ENCODE measurements at places on chromosomes 4 and X.

DNA sequence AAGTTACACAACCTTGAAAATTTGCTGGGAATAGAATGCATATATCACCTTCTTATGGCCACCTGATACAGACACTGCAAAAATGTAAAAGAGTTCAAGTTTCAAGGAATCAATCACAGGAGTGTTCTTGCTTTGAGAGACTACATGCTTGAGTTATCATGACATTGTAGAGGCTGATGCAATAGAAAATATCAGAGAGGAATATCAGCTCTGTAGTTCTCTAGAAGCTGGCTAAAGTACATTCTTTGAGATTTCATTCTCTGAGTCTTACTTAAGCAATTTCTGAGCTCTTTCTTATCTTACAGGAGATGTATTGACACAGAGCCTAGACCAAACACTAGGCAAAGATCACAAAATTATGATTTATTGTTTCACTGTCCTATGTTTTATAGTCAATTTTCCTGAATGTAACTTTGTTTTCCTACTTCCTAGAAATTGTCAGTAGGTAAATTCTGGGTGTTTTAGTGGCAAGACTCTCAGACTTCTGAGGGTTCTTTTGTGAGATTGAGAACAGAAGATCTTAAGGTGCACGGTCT, 152.1 kb upstream of the HPGD start:
- peak; percentile 91 for DNase-seq

GRCh38 chr4:174739576-174739975, 89.5 kb downstream of the GLRA3 start:
- no peak for DNase-seq

DNA sequence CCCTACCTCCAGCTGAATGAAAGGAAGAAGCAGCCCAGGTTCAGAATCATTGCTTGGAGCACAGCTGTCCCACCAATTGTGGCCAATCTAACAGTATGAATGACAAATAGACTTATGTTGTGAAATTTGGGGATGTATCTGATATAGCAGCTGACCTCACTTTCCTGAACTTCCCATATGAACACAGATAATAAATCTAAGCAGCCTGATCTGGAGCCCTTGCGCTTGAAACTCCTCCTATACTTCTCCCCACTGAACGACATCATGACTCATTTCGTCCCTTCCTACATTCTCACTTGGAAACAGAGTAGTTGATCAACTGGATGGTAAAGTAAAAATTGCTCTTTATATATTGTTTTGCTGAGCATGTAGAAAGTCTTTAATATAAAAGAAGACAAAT, 24.2 kb upstream of the AMELX start:
- peak; percentile 46 for DNase-seq

DNA sequence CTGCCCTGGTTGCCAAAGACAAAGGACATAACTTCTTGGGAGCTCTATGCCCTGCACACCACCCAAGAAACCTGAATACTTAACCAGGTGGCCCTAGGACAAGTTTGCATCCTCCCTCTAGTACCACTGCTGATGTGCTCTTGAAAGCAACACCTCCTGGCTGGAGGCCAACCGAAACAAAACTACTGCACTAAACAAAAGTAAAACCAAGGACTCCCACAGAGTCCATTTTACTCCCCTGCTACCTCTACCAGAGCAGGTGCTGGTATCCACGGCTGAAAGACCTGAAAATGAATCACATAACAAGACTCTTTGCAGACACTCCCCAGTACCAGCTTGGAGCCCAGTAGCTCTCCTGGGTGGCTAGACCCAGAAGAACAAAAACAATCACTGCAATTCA, 941.8 kb downstream of the RAPGEF2 start:
- no peak for DNase-seq

- DNase-seq, result peak; percentile 82
Measured at GRCh38 chr4:139890816-139891215, 225.2 kb downstream of the MGST2 start.

DNA sequence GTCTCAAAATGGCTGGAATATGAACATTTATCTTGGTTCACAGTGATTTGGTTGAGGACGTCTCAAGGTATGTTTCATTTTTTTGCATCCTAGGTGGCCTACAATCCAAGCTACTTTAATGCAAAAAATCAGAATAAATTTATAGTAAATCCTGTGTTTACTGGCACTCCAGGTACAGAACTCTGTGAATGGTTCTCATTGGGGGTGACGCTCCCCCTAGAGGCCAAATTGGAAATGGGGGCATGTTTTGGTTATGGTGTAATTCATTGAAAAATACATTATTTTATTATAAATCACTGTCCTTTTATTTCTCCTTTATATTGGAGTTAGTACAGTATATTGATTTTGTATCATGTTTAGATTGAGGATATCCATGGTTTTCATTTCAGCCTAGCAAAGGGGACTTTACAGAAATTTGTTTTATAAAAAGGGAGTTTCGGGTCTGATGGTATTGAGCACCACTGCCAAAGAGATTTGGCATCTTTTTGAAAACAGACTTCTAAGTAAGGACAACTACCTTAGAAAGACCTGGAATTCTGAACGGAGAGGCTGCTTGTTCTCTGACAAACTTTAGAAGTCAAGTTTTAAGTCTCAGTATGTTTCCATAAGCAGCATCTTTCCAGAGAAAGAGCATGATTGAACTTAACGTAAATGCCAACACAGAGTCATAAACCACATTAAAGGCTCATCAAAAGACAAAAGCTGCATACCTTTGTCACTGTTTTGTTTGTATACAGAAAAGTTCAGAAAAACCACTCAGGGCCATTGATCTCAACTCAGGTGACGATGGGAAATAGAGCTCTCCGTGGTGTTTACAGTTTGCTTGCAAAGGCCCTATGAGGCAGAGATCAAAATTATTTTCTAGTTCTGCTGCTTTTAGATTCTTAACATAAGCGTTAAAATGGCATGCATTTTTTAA, 19.4 kb downstream of the MTM1 start:
- DNase-seq, result no peak

DNA sequence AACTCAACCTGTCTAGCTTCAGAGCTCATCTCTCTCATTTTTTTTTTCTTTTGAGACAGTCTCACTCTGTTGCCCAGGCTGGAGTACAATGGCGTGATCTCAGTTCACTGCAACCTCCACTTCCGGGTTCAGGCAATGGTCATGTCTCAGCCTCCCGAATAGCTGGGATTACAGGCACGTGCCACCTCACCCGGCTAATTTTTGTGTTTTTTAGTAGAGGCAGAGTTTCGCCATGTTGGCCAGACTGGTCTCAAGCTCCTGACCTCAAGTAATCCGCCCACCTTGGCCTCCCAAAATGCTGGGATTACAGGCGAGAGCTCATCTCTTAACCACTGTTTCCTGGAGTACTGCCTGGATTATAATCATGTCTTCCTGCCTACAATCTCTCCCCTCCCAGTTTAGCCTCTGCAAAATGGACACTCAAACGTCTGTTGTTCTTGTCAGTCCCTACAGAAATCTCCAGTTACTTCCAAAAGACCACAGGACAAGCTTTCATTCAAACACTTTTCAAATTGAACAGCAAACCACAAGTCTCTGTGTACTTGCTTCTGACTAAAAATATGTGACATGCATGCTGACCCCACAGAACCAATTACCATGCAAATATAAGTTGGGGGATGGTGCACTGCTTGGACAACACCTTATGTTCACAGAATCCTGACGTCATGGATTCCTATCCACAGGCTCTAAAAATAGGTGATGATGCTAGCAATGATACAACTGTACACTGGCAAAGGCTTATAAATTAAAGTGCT, 137.2 kb downstream of the SH3KBP1 start:
- DNase-seq, result no peak

- peak; percentile 29 for DNase-seq
Measured at GRCh38 chrX:134423606-134424005, 36.4 kb upstream of the HPRT1 start.

DNA sequence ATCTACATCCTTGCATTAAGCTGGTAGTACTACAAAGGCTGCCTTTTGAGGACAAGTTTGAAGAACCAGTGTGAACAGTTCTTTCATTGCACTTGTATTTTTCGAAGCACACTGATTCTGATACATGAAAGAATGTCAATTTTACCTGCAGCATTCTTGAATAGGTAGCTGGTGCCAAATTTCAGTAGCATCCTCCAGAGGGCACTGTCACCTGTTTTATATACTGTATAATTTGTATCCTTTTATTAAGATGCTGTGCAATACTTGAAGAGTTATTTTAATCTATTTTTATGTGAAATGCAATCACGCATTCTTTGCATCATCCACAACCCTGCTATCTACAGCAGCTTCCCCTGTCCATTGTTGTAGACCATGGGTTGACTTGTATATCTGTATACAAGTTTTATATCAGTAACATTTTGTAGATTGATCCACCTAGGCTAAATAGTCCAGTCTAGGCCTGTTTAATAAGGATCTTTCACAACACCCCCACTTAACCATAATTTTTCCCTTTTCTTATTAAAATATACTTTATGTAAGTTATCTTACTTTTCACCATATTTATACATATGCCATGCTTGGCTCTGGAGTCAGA, 325.7 kb downstream of the PCDH7 start:
- peak; percentile 46 for DNase-seq

- no peak for DNase-seq
Measured at GRCh38 chrX:144494074-144494473, 610.2 kb downstream of the UBE2NL start.

DNA sequence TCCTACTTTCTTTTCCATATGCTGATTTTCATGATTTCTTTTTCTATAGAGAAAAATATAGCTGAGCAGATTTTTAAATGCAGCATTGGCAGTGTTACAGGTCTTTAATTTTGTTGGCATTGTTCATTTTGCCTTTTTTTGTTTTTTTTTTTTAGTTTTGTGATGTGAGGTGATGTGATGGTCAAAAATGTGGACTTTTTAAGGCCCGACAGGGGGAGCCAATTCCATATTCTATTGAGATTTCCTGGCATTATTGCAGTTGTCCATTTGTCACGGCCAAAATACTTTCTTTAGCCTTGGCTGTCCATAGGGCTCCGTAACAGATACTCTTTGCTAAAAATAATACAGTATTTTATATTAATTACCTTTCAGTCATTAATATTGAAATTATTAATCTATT, 47.8 kb downstream of the SLIT2 start:
- DNase-seq, result peak; percentile 26

DNA sequence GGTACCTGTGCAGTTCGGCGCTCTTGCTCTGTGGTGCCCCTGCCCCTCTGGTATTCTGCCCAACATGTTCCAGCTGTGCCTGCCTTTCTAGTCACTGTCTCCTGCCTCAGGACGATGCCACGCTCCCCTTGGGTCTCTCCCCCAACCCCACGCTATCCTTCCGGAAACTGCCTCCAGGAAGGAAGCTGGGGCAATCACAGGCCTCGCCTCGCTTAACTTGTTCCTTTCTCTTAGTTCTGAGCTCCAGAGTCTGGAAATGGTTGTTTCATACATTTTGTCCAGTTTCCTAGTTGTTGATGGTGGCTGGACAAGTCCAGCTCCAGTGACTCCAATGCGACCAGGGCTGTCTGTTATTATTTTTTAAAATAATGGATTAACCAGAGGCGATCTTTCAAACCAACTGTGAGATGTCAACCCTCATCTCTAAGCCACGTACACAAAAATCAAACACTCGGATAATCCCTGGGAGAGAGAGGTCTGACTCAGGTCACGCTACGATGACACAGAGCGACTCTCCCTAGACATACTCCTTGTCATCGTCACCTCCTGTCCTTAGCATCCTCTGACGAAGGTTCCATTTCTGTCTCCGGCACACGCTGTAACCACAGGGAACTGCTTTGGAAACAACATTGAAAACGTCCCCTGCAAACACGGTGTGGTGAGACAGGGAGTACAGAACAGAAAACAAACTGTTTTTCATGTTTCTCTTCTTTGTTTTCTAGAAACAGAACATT, 62.5 kb downstream of the ABLIM2 start:
- no peak for DNase-seq

- DNase-seq, result no peak
Measured at GRCh38 chr4:187235456-187236170, 512.0 kb upstream of the FAT1 start.

DNA sequence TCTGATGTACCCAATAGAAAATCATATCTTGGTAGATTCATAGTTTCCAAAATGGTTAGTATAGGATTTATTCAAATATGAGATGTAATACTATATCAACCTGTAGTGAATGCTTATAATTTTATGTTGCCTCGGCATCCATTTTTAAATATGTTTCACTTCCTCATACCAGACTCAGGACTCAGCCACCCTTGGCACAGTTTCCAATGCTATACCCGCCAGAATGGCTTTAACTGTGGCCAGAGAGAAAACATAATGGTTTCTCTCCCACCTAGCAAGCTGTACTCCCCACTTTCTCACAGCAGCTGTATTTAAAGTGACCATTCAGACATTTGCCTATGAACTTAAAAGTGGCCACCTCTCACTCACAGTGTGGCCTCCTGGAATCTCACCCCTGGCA, 466.6 kb upstream of the PABPC4L start:
- DNase-seq, result peak; percentile 0

DNA sequence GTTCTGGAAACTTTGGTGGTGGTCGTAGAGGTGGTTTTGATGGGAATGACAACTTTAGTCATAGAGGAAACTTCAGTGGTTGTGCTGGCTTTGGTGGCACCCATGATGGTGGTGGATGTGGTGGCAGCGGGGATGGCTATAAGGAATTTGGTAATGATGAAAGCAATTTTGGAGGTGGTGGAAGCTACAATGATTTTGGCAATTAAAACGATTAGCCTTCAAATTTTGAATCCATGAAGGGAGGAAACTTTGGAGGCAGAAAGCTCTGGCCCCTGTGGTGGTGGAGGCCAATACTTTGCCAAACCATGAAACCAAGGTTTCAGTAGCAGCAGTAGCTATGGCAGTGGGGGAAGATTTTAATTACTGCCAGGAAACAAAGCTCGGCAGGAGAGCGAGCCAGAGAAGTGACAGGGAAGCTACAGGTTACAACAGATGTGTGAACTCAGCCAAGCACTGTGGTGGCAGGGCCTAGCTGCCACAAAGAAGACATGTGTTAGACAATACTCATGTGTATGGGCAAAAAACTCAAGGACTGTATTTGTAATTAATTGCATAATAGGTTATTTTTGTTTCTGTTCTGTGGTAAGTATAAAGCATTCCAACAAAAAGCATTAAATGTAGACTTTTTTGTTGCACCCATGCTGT, 23.2 kb upstream of the SOD3 start:
- DNase-seq, result no peak

- DNase-seq, result no peak
Measured at GRCh38 chrX:69142788-69143469, 22.3 kb downstream of the PJA1 start.

DNA sequence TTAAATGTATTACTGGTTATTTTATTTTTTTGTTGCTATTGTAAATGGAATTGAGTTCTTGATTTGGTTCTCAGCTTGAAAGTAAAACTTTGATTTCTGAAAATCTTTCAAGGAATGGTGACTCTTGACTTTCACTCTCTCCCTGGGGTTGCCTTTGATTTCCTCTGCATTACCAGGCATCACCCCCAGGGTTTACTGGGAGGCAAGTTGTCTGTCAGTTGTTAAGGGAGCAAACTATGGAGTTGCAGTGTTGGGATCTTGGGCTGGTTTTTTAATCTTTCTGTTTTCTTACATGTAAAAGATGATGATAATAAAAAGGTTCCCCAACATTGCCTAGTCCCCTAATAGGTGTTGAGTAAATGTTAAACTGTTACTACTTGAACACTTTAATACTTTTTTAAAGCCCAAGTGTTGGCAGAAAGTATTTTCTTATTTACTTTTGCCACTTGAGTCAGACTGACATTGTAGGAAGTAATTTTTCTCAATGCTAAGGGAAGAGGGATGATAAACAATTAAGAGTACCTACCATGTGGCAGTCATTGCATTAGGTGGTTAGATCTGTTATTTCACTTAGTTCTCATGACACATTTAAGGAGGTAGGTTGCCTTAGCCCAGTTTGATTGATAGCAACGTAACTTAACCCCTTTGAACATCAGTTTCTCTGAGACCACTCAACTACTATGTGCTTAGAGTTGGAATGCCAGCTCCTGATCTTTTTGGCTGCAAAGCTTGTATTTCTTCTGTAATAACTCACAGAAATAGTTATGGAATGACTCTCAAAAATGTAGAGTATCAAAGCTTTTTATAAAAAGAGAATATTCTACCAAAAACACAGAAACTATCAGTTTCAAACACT, 67.1 kb downstream of the DCLK2 start:
- DNase-seq, result no peak

All from amniotic epithelial cell (primary cell).